ENCODE measurements at places on chromosomes 11 and 22.

- no peak for DNase-seq
Measured at GRCh38 chr11:102244681-102245409, 72.4 kb upstream of the BIRC3 start.

GRCh38 chr11:19345848-19346681 is 105.3 kb upstream of the E2F8 start:
- DNase-seq, result no peak

- no peak for DNase-seq
Measured at GRCh38 chr11:27291954-27292636, 70.9 kb downstream of the CCDC34 start.

DNA sequence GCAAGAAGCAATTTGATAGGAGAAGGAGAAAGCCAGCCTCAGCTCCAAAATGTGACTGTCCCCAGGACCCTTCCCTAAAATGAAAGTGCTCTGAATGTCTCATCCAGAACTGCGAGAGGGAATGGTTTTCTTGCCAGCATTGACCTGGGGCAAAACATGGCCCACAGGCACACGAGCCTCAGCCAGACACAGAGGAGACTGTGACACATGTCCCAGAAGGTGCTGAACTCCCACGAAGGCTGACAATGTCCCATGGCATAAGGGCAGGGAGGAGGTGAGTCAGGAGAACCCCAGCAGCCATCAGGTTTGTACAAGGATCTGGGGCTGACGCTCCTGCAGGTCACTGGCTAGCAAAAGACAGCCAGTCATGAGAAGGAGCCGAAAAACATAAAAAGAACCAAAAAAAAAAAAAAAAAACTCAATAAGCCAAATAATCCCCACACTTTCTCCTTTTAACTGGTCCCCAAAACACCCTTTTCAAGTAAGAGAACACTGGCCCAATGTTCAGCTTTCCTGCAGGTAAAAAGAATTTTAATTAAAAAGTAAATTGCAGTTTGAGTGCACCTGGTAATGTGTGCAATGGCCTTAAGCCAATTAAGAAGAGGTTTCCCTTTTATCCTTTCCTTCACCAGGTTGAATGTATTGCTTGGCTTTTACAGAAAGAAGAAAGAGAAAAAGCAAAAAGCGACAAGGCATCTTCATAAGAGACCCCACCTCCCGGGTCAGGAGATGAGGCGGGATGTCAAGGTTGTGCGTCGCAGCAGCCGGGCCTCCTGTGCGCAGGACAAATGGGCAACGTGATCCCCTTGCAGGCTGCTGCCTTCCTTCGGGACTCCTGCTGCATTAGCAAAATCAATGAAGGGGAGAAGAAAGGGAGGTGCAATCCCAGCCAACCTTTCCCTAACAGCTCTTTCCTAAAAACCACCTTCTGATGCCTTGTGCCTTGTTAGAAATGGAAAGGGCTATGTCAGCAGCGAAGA is 43.6 kb downstream of the GALNT18 start:
- no peak for DNase-seq

GRCh38 chr11:8103909-8104308 is 22.9 kb downstream of the TUB start:
- no peak for DNase-seq

GRCh38 chr11:40722179-40722795 is 737.2 kb downstream of the LRRC4C start:
- no peak for DNase-seq

DNA sequence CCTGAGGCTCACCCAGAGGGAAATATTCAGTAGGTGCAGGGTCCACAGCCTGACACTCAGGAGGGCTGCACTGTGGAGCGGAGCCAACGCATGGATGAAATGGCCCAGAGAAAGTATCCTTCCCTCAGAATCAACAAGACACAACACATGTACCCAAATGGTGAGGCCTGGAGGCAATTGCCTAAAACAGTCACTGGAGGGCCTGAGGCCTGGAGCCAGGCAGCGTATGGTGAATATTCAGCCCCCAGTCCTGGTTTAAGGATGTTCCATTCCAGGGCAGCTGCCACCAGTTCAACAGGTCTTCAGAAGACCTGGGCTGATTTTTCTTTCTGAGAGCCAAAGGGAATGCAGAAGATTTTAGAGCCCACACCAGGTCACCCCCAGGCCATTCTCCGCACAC is 264.8 kb downstream of the INSC start:
- no peak for DNase-seq

DNA sequence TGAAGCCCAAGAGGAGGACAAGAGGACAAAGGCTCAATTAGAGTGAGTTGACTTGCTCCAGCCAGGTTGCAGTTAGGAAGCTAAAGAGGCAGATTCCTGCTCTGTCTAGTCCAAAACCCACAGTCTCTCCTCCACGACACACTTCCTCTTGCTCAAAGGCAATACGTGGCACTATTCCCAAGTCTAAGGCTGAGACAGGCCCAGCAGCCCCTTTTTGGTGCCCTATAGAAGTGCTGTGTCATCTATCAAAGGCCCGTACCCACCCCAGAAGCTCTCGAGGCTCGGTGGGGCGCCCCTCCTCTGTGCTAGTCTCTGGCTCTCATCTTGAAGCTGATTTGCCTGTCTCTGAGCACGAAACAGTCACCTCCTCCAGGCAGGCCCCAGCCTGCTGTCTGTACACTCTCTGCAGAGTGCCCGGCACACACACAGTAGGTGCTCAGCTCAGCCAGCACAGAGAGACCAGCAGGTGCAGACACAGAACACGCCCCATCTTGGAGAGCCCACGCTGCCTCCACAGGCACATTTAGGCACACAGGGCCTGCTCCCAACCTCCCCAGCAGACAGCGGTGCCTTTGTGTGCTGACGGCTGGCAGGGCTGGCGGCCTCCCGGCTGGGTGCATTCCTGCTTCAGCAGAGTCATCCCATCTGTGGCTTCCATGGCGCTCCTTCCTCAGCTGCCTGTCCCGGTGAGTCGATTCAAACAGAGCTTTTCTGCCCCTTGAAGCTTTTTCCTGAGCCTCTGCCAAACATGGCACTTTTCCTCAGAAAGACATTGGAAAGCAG is 52.8 kb downstream of the MYH9 start:
- peak; percentile 44 for DNase-seq

DNA sequence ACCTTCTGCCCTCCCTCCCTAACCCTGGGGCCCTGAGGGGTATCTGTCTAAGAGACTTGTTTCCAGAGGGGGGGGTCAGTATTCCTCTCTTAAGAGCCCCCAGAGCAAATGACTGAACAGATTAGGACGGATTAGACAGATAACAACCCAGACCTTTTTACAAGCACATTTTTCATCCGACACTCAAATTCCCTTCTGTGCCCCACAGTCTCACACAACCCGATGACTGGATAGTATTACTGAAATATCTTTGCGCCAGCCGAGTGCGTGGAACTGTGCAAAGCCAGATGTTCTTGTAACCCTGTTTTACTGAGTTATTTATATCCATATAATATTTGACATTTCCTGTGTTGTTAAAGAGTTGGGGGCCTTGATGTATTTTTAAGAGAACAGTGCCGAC is 30.9 kb upstream of the FLI1 start:
- no peak for DNase-seq

GRCh38 chr11:68383976-68384501 is 71.6 kb downstream of the LRP5 start:
- peak; percentile 77 for DNase-seq

- DNase-seq, result no peak
Measured at GRCh38 chr11:30351061-30351460, 28.2 kb downstream of the ARL14EP start.

GRCh38 chr22:18078329-18079041 is 695 bp downstream of the PEX26 start:
- peak; percentile 60 for DNase-seq

DNA sequence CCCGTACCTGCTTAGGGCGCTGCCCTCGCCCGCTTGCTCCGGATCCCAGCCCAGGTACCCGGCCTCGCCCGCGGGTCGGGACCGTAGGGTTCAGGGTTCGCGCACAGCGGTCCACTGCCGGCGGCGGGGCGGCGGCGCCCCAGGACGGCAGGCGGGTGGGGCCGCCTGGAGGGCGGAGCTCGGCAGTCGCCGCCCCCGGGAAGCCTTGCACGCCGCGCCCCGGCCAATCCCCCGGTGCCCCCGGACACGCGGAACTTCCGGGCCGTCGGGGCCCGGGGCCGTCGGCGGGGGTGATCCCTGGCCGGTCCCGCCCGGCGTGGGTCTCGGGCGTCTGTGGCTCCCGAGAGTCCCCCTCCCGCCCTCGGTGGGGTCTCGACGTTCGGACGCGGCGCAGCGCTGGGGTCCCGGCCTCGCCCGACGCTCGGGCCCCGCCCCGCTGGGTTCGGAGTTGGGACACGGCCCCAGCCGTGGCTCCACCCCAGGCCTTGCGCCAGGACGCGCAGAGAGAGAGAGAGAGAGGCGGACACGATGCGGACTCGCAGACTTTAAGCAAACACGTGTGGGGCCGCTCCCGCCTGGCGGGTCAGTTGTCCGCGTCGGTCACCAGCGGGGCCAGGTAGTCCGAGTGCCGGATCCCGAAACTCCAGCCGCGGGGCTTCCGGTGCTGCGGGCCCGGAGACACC is at the start of gene TYMP:
Gene TYMP, minus strand, starts transcription at position 116 of the 683 bp plus-strand sequence. CDS start 303 bp downstream, outside the sequence.
- DNase-seq, result peak; percentile 79

DNA sequence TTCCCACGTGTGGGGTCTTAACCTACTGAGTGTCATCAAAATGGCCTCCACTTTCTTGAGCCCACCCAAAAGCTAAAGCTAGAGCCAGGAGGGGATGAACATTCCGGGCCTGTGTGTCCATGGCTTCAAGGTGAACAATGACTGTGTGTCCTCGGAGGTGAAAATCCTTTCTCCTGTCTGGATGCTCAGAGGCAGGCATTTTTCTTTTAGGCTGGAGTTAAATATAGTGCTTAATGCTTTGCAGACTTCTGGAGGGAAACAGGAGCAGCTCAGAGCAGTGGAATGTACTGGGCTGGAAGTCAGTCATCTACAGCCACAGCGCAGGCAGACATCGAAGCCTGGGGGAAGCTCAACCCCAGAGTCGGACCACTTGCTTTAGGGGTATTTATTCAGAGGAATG is 68.6 kb upstream of the TMEM45B start:
- no peak for DNase-seq

DNA sequence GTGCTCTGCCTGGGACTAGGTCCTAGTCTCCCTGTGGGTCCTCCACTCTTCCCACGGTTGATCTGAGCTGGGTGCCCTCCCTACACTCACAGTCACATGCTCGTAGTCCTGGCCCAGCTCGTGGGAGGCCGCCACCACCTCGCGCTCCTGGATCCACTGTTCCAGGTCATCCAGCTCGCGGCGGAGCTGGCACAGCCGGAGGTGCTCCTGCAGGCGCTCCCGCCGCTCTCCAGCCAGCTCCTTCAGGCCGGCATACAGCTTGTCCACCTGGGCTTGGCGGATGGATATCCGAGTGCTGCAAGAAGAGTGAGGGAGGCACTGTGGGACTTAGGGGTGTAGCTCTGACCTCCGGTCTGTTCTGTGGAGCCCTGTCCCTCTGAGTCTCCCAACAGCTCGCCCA is 14.8 kb upstream of the RBM4B start:
- no peak for DNase-seq

- DNase-seq, result no peak
Measured at GRCh38 chr22:34620832-34621231, 445.1 kb upstream of the ISX start.

- no peak for DNase-seq
Measured at GRCh38 chr11:2015025-2015424, 17.4 kb upstream of the H19 start.

DNA sequence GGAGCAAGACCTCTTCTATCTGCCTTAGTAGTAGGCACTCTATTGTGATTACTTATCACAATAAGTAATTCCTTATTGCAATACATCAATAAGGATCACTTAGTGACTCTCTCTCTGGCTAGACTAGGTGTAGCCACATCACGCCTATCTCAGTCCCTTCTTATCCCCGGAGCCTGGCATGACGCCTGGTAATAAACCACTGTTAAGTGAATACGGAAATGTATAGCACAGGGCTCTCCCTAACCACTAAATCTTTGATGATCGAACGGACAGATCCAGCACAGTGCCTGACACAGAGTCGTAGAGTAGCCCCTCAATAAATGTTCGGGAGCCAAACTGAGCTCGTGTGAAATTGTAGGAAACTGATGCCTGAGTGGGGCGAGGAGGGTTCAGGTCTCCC is 143.3 kb downstream of the FBXO7 start:
- DNase-seq, result no peak

DNA sequence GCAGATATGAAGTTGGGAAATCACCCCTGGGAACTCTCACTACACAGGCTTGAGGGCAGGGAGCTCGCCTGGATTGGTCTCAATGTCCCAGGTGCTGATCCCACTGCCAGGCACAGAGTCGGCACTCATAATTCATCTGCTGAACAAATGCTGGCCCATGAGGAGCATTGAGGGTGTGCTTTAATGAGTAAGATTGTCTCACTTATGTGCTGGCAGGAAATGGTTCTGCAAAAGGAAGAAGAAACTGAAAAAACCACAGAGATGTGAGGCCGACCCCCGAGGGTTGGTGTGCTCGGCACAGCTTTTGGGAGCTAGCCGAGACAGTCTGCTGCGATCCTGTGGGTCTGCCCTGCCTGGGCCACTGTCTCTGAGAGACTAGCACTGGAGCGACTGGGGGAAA is 9.4 kb downstream of the PLAAT2 start:
- DNase-seq, result peak; percentile 51

- DNase-seq, result peak; percentile 60
Measured at GRCh38 chr11:8006349-8006977, 19.3 kb downstream of the EIF3F start.

DNA sequence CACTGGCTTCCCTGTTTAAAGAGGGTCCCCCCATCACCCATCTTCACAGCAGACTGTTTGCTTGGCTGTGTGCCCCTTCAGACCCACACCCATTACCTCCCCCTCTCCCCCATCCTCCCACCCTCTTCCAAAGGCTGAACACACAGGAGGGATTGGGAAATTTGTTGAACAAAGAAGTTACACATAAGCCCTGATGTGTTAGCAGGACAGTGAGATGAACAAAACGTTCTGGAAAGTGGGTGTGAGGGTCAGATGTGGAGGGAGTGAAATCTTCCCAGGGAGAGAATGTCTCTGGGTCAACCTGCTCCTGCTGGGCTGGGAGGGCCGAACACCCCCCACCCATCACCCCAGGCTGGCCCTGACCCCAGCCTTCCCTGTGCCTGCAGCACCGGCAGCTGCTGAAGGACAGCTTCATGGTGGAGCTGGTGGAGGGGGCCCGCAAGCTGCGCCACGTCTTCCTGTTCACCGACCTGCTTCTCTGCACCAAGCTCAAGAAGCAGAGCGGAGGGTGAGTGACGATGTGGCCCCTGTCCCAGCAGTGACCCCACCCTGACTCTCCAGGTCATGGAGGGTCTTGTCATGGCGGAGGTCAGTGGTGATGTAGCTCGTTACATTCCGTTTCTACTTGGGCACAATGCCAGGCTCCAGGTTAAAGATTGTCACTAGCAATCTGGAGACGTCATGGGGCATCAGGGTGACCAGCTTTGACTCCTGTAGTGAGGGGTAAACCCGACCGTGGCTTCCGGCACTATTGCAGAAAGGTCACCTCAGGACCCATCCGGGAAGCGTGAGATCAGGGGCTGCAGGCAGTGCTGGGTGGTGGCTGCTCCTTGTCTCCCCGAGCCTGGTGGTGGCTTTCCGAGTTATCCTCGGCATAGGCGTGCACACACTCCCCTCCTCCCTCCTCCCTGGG is 103.5 kb downstream of the BCR start:
- DNase-seq, result no peak

All from activated CD4-positive, alpha-beta T cell treated with anti-CD3 and anti-CD28 coated beads, Interleukin-2, amount 50 U/mL, for 48 hours (primary cell).